ENCODE measurements at places on chromosomes 7 and 10.
A peak's percentile ranks its signal among the peaks of the same experiment; 100 is the strongest.

DNA sequence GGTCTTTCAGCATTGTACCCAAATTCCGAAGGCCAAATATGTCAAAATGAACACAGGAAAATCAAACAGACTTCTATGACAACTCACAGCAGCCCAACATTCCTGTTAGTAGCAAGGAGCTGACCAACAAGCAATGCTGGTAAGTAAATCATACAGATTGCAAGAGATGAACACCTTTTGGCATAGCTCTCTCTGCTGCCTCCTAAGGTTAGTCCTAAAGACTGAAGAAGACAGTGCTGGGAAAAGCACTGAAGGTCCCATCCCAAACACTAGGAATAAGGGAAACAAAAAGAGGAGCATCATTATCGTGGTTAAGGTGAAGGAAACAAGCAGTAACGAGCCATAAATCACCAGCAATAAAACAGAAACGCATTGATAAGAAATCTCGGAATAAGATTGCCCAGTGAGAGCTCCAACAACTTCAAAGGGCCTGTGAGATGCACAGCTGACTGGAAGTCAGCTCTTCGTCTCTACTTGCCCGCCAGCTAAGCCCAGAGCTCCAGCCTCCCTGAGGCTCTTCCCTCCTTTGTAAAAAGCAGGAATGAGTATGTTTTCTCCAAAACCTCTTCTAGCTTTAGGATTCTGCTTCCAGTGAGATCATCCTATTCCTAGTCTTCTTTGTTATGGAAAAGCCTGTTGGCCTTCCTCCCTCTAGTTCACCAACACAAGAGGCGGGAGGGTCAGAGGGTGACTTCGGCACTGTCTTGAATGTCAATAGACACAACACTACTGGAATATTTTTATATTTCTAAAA, 15.3 kb downstream of the NUDT5 start:
- no peak for DNase-seq

DNA sequence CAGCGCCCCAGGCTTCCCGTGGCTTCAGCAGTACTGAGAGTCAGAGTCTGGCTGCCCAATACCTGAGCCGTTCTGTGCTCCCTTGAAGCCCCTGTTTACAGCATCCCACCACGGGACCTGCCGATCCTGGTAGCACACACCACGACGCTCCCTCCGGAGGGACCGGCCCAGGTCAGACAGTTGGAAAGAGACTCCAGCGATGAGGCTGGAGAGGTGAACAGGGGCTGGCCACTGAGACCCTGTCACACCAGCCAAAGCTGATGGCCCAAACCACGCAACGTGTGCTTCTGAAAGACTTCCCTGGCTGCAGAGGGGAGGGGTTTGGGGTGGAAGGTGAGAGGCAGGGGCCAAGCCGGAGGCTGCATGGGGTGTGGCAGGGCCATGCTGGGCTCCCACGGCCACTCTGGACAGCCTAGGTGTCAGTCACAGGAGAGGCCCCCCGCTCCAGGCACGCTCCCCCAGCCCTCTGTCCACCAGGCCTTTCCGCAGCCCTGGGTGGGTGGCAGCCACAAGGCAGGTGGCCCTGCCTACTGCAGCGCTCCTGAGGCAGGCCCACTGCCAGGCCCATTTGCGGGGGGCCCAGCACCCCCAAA, 140.2 kb upstream of the CHST15 start:
- DNase-seq: no peak

DNA sequence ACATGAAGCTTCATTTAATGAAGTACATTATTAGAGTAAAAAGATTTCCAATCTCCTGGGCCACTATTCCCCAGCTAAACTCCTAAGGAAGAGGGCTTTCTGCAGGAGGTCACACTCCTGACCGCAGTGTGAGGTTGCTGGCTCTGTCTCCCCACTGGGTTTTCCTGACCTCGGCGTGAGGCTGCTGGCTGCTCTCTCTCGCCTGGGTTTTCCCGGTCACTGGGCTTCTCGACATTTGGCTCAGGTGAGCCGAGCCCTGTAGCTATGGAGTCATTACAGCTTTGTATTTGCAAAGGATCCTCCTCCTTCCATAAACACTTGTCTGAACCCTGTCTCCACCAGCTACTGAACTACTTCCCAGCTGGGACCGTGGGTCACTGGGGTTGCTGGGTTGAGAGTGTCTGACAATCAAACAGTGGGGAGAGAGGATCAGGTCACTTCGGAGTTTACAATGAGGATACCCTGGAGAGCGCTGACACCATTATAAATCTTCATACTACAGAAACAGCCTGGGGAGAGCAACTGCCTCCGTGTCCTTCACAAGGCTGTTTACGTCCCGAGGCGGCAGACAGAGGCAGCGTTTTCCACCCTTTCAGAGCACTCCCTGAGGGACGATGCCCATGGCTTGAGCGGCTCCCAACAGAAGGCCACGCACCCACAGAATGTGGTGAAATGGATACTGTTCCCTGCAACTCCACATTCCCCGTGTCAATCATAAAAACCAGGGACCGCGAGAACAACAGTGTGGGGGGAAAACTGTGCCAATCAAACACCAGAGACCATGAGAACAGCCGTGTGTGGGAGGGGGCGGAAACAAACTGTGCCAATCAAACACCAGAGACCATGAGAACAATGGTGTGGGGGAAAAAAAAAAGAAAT, 226.2 kb downstream of the ZMYND11 start:
- DNase-seq: no peak

- DNase-seq: no peak
Measured at GRCh38 chr10:90788968-90789367, 68.9 kb downstream of the HTR7 start.

- no peak for DNase-seq
Measured at GRCh38 chr7:141362580-141363435, 188.4 kb upstream of the AGK start.

- no peak for DNase-seq
Measured at GRCh38 chr7:1700536-1701333, 30.7 kb downstream of the ELFN1 start.

- DNase-seq: no peak
Measured at GRCh38 chr7:30836991-30837390, 65.8 kb downstream of the MINDY4 start.

DNA sequence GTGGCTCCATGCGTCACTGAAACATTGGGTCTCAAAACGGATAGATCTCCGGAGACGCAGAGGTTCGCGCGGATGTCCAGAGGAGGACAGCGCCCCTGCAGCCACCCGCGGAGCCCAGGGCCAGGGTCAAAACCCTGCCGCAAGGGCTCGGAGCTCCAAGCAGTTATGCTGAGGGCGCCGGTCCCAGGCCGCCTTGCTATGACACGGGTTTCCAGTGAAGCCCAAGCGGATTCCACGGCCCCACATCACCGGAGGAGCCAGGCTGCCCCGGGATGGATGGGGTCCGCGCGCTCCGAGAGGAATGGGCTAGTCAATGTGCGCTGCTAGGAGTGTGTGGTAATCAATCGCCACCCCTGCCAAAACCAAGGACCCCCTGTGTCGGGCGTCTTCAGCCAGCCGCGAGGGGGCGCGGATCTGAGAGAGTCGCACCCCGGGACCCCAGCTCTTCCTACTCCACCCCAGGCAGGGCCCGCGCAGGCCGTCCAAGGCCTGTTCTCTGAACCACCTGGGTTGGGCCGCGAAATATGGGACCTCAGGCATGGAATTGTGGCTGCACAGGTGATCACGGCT, 5.6 kb upstream of the EMX2 start:
- DNase-seq: no peak

DNA sequence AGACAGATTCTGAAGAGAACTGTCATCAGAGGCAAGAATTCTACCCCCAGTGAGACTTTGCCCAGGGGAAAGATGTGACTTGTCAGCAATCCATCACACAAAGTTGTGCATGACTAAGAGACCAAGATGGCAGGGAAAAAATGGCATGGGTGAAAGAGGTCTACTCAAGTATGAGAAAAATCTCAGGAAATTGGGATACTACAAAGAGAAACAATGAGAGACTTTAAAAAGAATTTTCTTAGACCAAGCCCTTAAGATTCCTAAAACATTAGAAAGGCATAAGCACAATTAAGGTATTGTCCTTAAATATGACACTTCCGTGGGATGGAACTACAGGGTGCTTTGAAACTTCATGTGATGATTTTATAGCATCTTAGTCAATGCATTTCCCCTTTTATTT, 45.6 kb upstream of the PDE1C start:
- no peak for DNase-seq

DNA sequence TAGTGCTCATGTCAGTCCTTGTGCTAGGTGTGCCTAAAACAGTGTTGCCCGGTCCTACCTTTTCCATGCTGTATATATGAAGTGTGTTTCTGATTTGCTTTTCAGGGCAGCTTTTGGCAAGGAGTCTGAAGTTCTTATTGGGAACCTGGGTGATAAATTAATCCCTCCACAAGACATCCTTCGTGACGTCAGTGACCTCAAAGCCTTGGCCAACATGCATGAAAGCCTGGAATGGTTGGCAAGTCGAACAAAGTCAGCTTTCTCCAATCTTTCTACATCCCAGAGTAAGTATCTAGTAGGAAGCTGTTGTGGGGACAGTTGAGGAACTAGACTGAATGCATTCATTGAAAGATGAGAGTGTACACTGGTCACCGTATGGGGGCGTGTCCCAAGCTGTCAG, 189.4 kb upstream of the LRGUK start:
- DNase-seq: no peak

DNA sequence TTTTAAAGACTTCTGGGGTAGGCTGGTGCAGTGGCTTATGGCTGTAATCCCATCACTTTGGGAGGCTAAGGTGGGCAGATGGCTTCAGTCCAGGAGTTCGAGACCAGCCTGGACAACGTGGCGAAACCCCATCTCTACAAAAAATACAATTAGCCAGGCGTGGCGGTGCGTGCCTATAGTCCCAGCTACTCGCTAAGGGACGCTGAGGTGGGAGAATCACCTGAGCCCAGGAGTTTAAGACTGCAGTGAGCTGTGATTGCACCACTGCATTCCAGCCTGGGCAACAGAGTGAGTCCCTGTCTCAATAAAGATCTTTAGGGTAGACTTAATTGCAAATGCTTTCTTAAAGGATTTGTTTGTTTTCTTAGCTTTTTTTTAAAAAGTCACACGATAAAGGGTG, 29.3 kb downstream of the PTPN12 start:
- DNase-seq: no peak

DNA sequence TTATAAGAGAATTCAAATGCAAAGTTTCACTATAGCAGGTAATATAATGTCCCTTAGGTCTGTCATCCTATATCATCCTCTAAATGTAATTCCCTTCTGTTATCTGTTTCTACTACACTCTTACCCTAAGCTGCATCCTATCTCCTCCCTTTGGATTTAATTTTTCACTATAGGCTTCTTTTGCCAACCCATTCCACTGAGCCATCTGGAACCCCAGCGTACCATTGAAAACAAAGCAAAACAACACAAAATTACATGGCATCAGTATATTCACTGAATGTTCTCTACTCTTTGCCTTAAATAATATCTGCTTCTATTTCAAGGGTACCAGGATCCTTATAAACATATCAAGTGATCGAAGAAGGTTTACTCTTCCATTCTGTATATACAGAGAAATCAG, 1530.2 kb upstream of the LRRTM3 start:
- DNase-seq: no peak

DNA sequence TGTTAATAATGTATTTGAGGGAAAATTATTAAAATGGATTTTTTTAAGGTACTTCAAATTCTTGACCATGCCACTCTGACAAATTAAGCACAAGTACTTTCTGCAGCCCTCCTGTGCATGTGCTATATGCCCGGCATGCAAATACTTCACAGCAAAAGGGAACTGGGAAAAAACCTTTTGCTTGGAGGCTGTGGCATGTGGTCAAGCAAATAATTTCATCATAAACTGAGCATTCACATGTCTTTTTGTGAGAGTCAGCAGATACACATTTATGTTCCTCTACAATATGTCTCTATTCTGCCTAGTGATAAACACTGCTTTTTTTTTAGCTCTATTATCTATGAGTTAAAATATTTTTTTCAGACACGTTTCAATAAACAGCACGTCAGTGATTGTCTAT, 53.7 kb upstream of the SEMA3A start:
- no peak for DNase-seq

DNA sequence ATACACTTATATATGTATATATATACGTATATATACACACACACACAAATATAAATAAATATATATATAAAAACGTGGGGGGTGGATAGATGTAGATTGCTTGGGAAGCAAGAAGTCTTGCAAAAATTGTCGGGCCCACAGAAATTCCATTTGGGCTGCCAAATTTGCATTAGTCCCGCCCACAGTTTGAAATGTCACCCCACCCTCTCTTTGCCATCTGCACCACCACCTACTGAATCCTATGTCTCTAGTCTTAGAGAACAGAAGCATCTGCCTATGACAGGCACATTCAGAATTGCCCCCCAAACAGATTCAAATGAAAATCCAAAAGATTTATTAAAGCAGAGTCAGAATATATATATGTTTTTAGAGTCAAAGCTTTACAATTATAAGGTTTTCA, 25.6 kb upstream of the CACNA2D1 start:
- DNase-seq: no peak

DNA sequence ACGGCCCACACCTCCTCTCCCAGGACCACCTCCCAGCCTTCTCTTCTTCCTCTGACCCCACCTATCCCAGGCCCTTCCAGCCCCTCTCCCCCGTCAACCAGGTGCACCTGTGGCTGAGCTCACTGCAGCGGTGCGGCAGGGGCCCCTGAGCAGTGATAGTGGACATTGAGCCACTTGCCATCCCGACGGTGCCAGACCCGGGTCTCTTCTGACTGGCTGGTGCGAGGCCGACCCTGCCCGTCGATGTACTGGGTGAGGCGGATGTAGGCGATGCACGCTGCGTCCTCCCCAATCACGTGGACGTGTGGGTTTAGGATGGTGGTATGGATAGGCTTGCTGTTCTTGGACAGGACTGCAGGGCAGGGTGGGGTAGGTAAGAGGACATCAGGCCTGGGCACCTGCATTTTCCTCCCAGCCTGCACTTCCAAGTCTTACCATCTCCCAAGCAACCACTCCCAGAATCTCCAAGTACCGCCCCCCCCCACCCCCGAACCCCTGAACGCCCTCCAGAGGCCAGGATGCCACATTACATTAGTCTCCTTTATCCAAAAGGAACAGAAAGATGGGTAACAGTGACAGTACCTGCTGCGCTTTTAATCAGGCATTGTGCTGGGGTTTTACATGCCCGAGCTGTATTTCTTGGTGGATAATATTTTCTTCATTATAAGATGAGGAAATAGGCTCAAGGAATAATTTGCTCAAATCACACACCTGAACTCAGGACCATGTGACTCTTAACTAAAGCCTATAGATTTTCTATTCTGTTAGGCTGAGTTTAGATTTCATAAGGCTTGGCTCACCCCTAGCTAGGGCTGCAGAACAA, 3.7 kb upstream of the NDST2 start:
- DNase-seq: peak; percentile 40

DNA sequence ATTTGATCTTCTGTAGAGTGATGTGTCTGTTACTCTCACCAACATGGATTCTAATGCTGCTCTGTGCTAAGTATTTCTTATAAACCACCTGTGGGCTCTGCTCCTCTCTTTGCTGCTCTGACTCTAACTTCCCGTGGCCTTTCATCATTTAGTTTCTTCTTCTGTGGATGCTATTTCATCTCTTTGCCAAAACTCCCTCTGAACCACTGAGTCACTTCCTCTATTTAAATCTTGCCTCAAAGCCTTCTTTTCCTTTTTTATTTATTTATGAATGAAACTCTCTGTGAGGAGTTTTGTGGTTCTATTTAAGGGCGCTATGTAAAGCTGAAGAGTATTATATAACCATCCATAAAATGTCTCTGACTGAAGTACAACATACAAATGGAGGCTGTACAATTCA, 538.5 kb downstream of the SUGCT start:
- no peak for DNase-seq

- no peak for DNase-seq
Measured at GRCh38 chr10:22370320-22370719, 25.0 kb downstream of the SPAG6 start.

GRCh38 chr10:49508249-49508648, 30.7 kb downstream of the ERCC6 start:
- no peak for DNase-seq

All from HuH-7.5 (cell line).